Hematopoietic multipotent progenitor cell treated with erythropoietin and hydrocortisone succinate and interleukin-3 and kit ligand, for 8 days (in vitro differentiated cells): ENCODE measurements at places on chromosomes 3 and 15.

DNA sequence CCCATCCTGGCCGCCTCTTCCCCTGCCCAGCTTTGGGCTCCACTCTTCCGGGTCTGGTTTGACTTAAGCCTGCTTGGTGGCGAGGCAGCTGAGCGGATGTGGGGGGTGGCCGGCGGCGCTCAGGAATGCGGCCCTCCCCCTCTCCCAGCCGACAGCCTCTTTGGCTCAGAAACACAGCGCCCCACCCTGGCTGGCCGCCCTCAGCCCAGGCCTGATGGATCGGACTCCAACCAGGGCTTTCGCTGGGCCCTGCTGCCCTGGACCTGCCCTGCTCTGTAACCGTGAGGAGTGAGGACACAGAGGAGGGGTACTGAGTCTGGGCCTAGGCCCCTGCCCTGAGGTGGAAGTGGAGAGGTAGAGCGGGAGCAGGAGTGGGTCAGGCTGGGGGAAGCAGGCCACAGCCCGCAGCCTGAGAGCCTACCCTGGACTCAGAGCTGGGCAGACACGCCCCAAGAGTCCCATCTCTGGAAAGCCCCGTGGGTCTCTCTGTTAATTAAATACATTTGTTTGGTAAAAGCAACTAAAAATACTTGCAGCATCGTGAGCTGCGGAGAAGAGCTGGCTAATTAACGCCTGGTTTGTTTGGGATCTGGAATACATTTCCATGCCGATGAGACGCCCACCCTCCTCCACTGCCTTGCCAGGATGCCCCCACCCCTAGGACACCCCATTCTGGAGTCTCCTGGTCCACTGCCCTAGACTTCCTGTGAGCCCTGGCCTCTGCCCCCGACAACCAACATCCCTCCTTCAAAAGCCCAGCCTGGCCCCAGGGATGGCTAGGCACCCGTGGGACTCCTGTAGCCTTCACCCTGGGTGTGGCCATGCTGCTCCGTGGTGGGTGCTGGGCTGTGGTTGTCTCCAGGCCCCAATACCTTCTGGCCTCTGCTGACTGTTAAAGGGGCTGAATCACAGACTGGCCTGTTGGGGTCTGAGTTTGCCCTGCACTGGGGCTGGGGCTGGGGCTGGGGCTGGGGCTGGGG, 19.6 kb downstream of the PLXNA1 start:
- no peak for DNase-seq

- no peak for DNase-seq
Observed at GRCh38 chr15:39896846-39897245, 23.2 kb downstream of the GPR176 start.

DNA sequence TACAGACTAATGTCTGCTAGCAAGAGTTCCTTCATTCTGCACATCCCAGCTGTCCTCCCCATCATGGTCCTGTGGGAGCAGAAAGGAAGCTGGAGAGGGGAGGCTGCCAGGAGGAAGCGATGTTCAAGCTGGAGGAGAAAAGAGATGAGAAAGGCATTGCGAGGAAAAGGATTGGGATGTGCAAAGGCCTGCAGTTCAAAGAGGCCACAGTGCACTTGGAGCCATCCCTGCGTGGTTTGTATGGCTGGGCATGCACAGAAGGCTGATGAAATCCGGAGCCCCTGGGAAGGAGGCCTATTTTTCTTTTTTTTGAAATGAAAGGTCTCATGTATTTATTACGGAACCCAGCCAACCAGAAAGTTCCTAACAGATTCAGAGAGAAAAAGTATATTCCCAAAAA, 22.8 kb downstream of the AMOTL2 start:
- no peak for DNase-seq

- DNase-seq: peak; percentile 47
Observed at GRCh38 chr3:114034211-114034610, 22.1 kb downstream of the CCDC191 start.

DNA sequence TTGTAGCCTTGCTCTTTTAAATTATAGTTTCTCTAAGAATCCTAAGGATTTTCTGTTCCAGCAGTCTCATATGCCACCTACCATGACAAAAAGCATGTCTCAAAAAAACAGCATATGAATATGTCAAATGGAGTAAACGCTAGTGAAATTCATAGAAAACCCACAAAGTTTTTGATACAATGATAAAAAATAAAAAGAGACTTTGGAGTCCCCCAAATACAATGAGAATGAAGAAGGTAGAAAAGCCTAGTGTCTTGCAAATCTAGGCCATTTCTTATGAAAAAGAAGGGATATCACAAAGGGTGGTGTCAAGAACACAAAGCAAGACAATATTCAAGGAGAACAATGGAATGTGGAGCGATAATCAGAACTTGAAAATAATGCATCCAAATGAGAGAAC, 668.5 kb downstream of the PLOD2 start:
- no peak for DNase-seq
